ENCODE measurements at places on chromosomes 6 and 20. TPM values are rescaled to one million over a fixed set of nuclear protein-coding genes. Genes with fewer than 3 reads are reported as not detected.
A peak's percentile ranks its signal among the peaks of the same experiment; 100 is the strongest.

The TMC2 gene
- not detected for total RNA-seq

DNA sequence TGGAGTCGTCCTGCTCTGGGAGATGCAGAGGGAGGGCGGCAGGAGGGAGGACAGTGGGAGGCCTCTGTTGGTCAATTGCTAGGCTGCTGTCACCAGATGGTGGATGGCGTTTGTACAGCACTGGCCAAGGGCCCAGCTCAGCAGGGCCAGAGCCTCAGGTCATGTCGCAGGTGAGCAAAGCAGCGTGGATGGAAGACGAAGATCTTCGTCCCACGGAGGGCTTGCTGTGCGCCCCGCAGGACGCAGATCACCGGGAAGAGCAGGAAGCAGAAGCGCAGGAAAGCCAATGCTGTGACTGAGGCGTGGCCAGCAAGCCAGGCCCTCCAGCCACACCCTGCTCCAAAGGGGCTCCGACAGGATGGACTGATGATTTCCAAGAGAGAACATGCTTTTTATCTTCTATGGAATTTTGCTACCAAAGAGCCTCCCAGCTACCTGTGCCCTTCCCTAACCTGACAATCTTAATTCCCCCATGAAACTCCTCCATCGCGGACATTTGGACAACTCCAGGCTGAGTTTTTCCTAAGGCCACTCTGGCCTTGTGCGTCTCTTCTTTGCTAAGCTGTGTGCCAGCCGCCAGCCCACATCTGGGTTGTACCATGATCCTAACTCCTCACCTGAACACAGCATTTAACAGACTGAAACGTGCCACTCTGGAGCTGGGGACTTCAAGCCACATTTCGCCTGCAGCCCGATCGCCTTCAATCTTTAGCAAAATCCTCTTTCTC is 3.5 kb upstream of the SLCO4A1 start:
- no peak for DNase-seq

GRCh38 chr20:63509088-63509564 is 10.2 kb upstream of the EEF1A2 start:
- no peak for DNase-seq

GRCh38 chr20:45211569-45212474 is 5.0 kb downstream of the SEMG1 start:
- no peak for DNase-seq

GRCh38 chr20:62745279-62745951 is 36.8 kb downstream of the NTSR1 start:
- no peak for DNase-seq

GRCh38 chr6:157690441-157691210 is 132.4 kb upstream of the SNX9 start:
- no peak for DNase-seq

GRCh38 chr6:52454556-52454955 is 34.4 kb downstream of the EFHC1 start:
- DNase-seq: peak; percentile 20

GRCh38 chr6:97085772-97086171 is 161.2 kb downstream of the KLHL32 start:
- no peak for DNase-seq

- DNase-seq: no peak
These were observed 152.3 kb downstream of the EDN1 start for GRCh38 chr6:12442455-12442854.

DNA sequence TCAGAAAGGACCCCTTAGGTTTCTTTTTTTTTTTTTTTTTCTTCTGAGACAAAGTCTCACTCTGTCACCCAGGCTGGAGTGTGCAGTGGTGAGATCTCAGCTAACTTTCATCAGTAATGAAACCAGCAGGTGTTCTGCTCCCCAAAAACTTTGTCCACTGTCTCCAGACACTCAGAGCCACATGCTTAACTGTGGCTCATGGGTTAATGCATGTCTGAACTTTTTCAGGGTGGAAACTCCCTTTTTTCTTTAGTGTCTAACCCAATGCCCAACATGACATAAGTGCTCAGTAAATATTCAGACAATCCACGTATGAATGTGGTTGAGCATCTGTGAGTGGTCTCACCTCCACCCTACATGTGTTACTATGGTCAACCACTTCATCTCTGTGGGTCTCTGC is 45.4 kb downstream of the MYB start:
- no peak for DNase-seq

The BPIFB1 gene
- total RNA-seq: not detected

- DNase-seq: no peak
These were observed 15.4 kb downstream of the ZSCAN12 start for GRCh38 chr6:28384143-28384533.

The GSTA4 gene
- total RNA-seq: 46.3 TPM

- no peak for DNase-seq
These were observed 44.9 kb downstream of the PNLDC1 start for GRCh38 chr6:159844737-159845645.

The CSTF1 gene
- 36.1 TPM for total RNA-seq

The FRK gene
- total RNA-seq: 2.0 TPM

- DNase-seq: no peak
These were observed at the start of gene MOG for GRCh38 chr6:29656798-29657197. Gene MOG, plus strand, starts transcription at chr6:29657092. Its CDS starts 118 bp downstream, at chr6:29657210.

DNA sequence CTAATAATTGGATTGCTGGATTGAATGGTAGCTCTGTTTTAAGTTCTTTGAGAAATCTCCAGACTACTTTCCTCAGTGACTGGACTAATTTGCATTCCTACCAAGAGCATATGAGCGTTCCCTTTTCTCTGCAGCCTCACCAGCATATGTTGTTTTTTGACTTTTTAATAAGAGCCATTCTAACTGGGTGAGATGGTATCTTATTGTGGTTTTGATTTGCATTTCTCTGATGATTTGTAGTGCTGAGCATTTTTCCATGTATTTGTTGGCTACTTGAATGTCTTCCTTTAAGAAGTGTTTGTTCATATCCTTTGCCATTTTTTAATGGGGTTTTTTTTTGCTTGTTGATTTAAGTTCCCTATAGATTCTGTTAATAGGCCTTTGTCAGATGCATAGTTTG is 94.7 kb upstream of the AHI1 start:
- no peak for DNase-seq

The TINAG gene
- not detected for total RNA-seq

DNA sequence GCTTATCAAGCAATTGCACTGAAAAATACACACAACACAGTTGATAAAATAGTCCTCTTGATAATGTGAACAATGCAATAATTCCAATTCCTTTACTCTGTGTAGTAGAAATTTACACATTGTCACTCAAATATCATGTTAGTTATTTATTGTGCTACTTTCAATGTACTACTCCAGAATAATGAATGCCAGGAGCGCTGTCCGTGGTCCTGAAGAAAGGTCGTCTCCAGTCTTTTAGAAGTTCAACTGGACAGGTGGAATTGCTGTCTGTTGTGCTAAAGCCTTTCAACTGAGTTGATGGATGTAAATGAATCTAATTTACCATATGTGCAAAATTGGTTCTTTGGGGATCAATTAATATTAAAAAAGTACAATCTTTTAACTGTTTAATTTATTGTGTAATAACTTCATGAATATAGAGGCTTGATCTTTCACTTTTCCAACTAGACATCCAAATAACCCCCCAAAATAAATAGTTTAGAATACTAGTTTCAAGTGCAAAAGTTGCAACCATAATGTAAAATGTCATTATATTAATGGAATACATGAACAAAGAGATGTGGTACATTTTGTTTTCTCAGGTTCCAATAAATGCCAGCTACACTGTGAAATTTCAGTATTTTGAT is 3.2 kb downstream of the GRIK2 start:
- peak; percentile 70 for DNase-seq

GRCh38 chr20:59958626-59959025 is 403 bp downstream of the CDH26 start:
- no peak for DNase-seq

GRCh38 chr6:82088978-82089771 is 158.4 kb downstream of the IBTK start:
- DNase-seq: no peak

- DNase-seq: no peak
These were observed 101.6 kb upstream of the CARMIL1 start for GRCh38 chr6:25177500-25178028.

The HSPA1L gene
- total RNA-seq: 1.4 TPM

GRCh38 chr6:169215201-169215681 is 38.4 kb downstream of the THBS2 start:
- no peak for DNase-seq

The PERP gene
- 25.0 TPM for total RNA-seq

- DNase-seq: no peak
These were observed 2.0 kb downstream of the BTBD9 start for GRCh38 chr6:38637756-38638155.

The UNC93A gene
- total RNA-seq: not detected

DNA sequence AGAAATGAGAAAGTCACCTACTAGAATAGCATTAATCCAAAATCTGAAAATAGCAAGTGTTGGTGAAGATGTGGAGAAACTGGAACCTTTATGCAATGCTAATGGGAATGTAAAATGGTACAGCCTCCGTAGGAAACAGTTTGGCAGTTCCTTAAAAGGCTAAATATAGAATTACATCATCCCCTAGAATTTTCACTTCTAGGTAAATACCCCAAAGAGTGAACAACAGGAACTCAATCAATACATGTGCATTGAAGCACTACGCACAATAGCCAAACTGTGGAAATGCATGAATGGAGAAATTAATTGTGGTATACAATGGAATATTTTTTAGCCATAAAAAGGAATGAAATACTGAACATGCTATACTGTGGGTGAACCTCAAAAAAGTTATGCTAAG is 982.0 kb upstream of the FLRT3 start:
- DNase-seq: no peak

GRCh38 chr6:13454286-13455221 is 32.8 kb downstream of the GFOD1 start:
- DNase-seq: peak; percentile 25

The C20orf144 gene
- total RNA-seq: 0.18 TPM

DNA sequence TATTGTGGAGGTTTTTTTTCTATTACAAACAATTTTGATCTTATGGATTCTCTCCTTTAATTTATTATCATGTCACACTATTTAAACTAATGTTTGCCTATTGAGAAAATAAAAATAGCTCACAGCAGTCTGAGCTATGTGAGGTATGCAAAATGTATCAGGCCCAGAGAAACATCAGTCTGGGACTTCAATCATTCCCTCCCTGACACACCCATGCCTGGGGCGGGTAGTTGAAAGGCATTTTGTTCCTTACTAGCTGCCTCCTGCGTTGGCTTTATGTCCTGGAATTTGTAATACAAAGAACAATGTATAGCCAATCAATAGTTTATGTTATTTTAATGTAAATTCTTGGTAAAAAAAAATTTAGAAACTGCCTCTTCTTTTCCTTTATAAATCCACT is 403.3 kb downstream of the EPM2A start:
- DNase-seq: no peak

DNA sequence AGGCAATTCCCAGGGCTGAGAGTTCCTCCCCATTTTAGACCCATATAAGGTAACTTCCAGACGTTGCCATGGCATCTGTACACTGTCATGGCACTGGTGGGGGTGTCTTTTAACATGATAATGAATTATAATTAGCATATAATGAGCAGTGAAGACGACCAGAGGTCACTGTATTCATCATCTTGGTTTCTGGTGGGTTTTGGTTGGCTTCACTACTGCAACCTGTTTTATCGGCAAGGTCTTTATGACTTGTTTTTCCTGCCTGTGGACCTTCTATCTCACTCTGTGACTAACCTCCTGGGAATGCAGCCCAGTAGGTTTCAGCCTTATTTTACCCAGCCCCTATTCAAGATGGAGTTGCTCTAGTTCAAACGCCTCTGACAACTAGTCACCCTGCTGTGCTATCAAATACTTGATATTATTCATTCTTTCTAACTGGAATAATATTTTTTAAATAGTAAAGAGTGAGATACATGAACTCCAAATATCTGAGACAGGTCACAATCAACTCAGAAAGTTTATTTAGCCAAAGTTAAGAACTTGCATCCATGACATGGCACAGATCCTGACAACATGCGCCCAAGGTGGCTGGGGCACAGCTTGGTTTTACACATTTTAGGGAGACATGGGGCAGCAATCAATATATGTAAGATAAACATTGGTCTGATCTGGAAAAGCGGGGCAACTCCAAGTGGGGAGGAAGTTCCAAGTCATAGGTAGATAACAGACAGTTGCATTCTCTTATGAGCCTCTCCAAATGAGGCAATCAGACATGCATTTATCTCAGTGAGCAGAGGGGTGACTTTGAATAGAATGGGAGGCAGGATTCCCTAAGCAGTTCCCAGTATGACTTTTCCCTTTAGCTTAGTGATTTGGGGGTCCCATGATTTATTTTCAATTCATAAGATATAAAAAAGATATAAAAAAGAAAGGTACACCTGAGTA is 1.2 kb upstream of the UFL1 start:
- DNase-seq: peak; percentile 46

- DNase-seq: no peak
These were observed 216.2 kb downstream of the RIMS1 start for GRCh38 chr6:72102561-72102960.

DNA sequence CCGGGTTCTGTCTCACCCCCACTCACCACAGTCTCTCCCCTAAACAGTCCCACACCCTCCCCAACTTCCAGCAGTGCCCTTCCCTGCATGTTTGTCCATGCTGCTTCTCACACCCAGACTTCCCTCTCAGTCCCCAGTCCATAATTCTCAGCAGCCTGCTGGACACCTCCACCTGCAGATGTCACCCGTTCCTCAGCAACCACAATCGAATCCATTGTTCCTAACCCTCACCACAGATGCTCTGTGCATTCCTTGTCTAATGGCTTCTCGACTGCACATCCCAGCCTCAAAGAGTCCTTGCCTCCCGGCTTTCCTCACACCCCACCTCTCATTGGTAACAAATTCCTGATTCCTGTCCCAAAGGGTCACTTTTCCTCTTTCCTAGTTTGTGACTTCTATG is 55.6 kb downstream of the GOPC start:
- DNase-seq: no peak

DNA sequence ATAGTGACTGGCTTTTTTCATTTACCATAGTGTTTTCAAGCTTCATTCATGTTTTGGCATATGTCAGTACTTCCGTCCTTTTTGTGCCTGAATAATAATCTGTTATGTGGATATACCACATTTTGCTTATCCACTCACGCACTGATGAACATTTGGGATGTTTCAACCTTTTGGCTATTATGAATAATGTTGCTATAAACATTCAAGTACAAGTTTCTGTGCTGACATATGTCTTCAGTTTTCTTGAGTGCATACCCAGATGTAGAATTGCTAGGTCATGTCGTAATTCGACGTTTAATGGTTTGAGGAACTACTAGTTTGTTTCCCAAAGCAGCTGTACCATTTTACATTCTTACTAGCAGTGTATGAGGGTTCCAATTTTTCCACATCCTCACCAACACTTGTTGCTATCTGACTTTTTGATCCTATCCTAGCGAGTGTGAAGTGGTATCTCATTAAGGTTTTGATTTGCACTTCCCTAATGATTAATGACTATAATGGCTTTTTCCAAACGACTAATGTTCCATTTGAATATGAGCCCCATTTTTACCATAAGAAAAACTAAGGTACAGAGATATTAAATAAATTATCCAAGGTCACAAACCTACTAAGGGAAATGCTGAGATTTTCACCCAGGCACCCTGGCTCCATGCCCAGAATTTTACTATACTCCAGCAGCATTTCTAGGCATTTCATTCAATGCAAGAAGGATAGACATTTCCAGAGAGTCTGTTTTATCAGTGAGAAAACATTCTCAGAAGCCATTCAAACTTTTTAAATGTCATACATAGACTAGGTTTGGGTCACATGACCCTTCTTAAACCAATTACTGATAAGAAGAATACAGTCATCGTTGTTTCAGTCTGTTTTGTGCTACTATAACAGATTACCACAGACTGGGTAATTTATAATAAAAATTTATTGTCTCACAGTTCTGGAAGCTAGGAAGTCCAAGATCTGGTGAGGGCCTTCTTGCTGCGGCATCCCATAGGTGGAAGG is 71.1 kb upstream of the RUNX2 start:
- DNase-seq: peak; percentile 21
